ENCODE measurements at places on chromosomes 7 and 10.

- DNase-seq: no peak
Measured at GRCh38 chr10:4651404-4652037, 174.5 kb upstream of the AKR1E2 start.

DNA sequence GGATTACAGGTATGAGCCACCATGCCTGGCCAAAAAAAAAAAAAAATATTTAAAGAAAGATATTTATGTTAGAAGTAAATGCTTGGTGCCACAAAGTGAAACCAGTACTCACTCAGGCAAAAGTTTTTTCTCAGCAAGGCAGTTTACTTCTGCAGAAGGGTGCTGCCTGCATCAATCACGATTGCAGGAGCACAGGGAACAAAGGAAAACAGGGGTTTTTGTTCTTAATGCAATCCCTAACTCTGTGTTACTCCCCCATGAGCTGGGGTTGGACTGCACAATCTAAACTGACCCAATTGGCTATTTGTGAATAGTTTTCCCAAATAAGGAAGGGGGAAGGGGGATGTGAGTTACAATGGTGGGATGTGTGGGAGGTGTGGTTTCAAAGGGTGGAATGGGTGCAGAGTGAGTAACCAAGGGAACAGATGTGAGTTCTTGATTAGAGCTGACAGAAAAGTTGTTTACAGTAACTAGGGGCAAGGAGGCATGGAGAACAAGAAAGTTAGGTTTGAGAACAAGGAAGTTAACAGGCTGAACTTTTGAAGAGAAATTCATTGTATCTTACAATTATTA, 255.4 kb downstream of the TYW1 start:
- no peak for DNase-seq

DNA sequence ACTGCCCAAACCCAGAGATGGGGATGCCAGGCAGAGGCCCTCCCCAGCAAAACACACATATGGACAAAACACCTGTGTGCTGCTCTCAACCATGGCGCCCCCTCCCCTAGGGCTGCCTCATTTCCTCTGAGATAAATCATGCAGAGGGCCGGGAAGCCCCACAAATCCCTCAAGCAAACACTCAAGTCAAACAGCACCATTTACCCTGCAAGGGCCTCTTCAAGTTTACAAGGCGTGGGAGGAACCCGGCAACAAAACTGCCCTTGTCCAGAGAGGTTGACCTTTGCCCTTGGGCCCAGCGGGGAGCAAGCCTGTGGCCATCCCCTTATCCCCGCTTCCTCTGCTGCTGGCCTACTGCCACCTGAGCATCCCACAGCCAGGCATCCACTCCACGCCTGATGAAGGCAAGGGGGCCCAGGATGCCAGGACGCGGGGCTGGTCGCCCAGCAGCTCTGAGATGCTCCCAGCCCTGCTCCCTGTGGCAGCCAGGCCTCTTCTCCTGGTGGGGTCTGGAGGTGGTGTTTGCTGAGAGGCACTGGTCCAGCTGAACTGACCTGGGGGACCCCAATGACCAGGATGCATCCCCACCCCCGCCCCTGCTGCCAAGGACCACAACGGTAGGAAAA, 77.4 kb downstream of the DLG5 start:
- DNase-seq: no peak

DNA sequence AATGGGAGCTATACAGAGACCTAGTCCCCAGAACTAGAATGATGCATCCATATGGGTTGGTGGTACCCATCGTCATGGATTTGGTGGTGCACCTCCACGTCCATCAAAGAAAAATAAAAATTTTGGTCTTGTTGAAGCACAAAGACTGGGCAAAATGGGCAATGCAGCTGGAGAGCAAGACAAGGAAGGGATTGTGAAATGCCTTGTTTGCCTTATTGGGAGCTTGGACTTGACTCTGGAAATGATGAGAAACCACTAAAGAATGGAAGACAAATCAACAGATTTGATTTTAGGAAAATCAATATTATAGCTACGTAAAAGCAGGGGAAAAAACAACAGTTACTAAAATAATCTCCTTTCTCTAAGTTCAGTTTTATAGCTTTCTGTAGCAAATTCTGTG, 150.9 kb downstream of the CPED1 start:
- no peak for DNase-seq

DNA sequence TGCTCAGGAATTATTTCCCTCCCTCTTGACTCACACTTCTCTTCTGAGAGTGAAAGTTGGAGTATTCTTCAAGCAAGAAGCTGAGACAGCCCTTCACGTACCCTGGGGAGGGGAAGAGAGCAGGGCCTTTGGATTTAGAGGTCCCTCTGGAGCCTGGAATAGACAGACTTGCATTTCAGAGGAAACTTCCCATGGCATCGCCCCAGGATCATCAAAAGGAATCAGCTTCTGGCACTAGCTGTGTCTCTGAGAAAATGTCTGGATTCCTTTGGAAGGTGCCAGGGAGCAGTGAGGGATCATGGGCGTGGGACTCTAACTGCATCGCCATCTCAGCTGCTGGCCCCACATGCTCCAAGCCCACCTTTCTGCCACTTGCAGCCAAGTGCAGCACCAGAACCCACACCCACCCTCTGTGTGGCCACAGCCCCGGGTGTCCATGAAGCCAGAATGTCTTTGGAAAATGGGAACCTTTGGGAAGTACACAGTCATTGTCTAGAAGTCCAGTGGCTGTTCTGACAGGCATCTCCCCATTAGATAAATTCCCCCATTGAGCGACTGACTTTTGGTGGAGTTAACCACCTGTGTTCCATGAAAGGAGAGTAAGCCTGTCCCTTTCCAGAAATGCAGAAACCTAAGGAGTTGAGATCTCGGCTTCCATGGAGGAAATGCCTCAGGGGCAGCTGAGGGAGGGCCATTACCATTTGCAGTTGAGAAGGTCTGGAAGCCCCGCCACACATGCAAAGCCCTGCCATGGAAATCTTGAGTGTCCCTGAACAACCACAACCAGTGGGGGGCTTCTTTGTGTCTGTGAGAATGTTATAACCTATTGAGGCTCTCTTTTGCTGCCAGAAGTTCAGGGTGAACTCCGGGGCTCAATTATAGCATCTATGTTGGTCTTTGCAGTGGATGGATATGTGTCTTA, 57.8 kb upstream of the GDF10 start:
- no peak for DNase-seq

DNA sequence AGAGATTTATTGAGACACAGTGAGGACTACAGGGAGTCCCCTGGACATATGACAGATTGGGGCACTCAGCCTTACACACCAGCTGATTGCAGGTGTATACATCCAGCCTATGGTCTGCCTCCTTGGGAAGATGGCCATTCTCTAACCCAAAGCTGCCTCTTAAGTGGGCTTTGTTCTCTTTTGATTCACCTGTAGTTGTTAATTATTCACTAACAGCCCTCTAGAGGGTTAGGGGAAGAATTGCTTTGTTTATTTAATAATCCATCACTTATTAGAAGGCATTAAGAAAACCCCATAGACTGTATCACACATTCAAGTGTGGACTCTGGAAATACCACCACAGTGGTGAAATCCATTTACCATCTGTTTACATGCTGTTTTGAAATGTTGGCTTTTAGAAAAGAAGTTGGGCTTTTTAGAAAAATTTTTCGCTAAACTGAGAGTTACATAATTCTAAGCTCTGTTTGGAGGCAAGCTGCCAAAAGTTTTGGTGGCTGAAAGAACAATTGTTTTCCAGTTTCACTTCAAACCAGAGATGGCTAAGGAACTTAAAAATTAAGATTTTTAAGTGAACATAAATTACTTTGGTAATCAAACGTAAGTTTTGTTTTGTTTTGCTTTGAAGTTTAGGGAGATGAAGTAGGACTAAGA, 379.1 kb downstream of the ADRA2A start:
- DNase-seq: no peak

DNA sequence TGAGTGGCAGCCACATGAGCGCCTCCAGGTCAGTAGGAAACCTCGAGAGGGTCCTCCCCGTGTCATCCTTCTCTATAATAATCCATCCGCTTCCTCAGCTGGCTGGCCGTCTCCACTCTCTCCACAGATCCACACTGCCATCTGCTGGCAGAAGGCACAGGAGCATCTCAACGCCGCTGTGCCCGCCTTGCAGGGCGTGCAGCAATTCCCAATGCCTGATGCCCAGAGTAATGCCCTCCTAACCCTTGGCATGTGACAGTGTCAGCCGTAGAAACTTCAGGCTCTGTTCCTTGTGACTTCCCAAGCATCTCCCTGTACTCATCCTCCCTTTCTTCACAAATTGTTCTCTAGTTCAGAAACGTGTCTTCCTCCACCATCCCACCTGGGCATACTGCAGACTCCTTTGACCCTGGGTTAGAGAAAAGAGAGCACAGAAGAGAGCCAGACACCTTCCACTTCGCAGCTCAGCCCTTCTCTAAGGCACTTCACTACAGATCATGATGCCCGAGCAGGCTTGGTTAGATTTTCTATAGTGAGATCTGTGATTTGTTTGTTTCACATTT, 70.8 kb downstream of the XPNPEP1 start:
- DNase-seq: peak; percentile 63

DNA sequence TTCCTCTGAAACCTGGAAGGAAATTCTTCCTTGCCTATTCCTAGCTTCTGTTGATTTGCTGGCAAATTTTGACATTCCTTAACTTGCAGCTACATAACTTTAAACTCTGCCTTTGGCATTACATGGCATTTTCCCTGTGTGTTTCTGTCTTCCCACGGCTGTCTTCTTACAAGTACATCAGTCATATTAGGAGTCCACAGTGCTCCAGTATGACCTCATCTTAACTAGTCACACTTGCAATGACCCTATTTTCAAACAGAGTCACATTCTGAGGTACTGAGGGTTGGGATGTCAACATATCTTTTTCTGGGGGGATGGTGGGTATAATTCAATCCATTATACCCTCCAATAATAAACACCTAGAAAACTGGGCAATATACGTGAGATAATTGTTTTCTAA, 37.4 kb upstream of the EPHB6 start:
- no peak for DNase-seq

- no peak for DNase-seq
Measured at GRCh38 chr7:94296881-94297280, 97.8 kb upstream of the COL1A2 start.

- DNase-seq: no peak
Measured at GRCh38 chr7:135990258-135990657, 13.1 kb upstream of the MTPN start.

DNA sequence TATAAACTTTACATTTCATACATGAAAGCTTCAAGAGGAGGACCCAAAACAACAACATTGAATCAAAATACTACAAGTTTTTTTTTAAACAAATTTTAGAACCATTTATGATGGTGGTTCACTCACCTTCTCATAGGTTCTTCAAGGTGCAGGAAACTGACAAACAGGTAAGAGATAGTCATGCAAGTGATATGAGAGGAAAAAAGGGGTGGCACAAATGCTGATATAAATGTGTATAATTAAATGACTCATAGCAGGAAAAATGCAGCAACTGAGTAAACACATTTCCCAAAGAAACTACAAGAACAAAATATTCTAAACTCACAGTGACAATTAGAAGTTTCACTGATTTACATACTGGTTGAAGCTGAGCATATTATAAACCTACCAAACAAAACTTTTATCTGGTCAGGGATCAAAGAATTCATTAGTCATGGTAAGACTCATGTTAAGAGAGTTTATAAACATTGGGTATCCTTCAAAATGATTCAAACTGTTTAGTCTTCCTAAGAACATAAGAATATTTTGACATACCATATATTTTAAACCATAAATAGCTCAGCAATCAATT, 14.1 kb downstream of the ZWINT start:
- DNase-seq: no peak

GRCh38 chr10:69682955-69683474, 53.0 kb downstream of the FAM241B start:
- DNase-seq: no peak

GRCh38 chr7:22598318-22598920, 98.4 kb upstream of the STEAP1B start:
- DNase-seq: no peak

DNA sequence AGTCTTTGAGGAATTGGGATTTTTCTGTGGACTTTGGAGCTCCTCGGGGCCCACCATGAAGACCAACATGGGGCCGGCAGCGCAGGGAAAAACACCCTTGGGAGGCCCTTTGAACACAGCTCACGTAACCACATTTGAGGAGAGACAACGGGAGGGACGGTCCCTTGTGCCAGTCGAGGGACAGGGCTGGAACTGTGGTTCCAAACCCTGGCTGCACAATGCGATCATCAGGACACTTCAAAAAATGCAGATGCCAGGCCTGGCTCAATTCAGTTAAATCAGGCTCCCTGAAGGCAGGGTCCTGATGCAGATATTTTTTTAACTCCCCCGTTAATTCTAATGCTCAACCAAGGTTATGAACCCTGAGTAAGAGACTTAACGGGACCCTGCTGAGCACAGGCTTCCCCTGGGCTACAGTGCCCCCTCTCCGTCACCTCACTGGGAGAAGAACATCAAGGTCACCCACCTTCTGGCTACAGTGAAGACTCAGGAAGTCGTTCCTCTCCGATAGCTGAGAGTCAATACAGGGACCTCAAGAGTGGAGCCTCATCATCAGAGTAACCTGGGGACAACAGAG, 30.4 kb downstream of the LYZL1 start:
- DNase-seq: no peak

Measured in left renal pelvis (tissue), 4 donors.